ENCODE measurements at places on chromosomes 2 and 18. TPM values are rescaled to one million over a fixed set of nuclear protein-coding genes. Genes with fewer than 3 reads are reported as not detected.

SP110 gene
- 46.9 TPM for total RNA-seq

HNMT gene
- 67.4 TPM for total RNA-seq

STARD6 gene
- not detected for total RNA-seq

PELI1 gene
- total RNA-seq: 35.8 TPM
